Mucosa of gallbladder (tissue), 1 donor: ENCODE measurements at places on chromosomes 11 and 22. TPM values are rescaled to one million over a fixed set of nuclear protein-coding genes. Genes with fewer than 3 reads are reported as not detected.
A peak's percentile ranks its signal among the peaks of the same experiment; 100 is the strongest.

Gene RASSF10
- 15.9 TPM for total RNA-seq

Gene FGF4
- not detected for total RNA-seq

Gene SLC1A2
- total RNA-seq: 0.58 TPM

Gene MS4A1
- 0.60 TPM for total RNA-seq

Gene CHRM1
- total RNA-seq: 0.09 TPM

Gene SLC15A3
- 23.2 TPM for total RNA-seq

Gene PKDREJ
- total RNA-seq: 0.32 TPM

Gene TUT1
- total RNA-seq: 26.2 TPM

Gene DERL3
- 6.2 TPM for total RNA-seq

Gene OR10A4
- not detected for total RNA-seq

Gene OR5F1
- not detected for total RNA-seq

Gene OR8A1
- not detected for total RNA-seq

Gene FBLN1
- total RNA-seq: 427 TPM

Gene OR2D2
- total RNA-seq: not detected

Gene FAM180B
- total RNA-seq: 0.14 TPM

Gene MYBPC3
- total RNA-seq: not detected

Gene PTPN5
- total RNA-seq: 0.43 TPM

Gene OR52E8
- total RNA-seq: not detected

Gene SLC25A18
- total RNA-seq: 0.92 TPM

- DNase-seq: no peak
These were observed 25.3 kb downstream of the PPM1F start for GRCh38 chr22:21927174-21927823.

- no peak for DNase-seq
These were observed 20.8 kb downstream of the TUBGCP6 start for GRCh38 chr22:50224071-50224470.

GRCh38 chr11:34682825-34683224, 61.9 kb downstream of the EHF start:
- no peak for DNase-seq

- DNase-seq: no peak
These were observed 28.8 kb downstream of the NRXN2 start for GRCh38 chr11:64694026-64694755.

GRCh38 chr11:56819916-56820315, 71.4 kb upstream of the OR9G4 start:
- DNase-seq: no peak

DNA sequence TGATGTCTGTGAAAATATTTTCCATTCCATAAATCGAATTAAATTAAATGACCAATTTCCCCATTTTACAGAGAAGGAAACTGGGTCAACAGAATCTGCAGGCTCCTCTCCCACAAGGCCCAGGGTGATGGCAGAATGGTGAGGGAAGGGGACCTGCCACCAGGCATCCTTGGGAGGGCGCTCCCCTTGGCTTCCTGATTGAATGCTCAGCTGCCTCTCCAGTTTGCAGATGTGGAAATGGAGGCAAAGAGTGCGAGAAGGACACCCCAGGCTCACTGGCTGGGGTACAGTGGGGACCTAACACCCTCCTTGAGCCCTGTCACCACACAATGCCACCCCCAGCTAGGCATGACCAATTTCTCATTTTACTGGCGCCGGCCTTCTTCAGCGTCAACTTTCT, 28.5 kb upstream of the CSNK1E start:
- DNase-seq: peak; percentile 7

- no peak for DNase-seq
These were observed 1339.5 kb downstream of the BRD1 start for GRCh38 chr22:48488149-48488551.

DNA sequence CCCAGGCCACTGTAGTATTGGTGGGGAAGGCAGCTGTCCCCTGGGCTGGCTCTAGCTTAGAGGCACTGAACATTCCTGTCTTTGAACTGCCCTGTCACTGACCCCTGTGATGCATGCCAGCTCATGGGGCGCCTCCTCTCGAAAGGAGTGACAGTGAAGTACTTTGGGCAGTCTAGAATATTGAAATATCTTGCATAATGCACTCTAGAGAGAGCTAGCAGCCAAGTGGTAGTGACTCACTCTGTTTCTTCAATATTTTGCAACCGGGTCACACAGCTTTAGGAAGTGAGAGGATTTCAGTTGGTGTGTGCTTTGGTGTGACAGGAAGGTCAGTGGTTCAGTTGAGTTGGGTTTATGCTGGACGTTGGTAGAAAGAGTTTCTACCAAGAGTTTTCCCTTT, 35.5 kb upstream of the ST14 start:
- peak; percentile 54 for DNase-seq

- no peak for DNase-seq
These were observed 31.6 kb upstream of the ME3 start for GRCh38 chr11:86703987-86704386.

DNA sequence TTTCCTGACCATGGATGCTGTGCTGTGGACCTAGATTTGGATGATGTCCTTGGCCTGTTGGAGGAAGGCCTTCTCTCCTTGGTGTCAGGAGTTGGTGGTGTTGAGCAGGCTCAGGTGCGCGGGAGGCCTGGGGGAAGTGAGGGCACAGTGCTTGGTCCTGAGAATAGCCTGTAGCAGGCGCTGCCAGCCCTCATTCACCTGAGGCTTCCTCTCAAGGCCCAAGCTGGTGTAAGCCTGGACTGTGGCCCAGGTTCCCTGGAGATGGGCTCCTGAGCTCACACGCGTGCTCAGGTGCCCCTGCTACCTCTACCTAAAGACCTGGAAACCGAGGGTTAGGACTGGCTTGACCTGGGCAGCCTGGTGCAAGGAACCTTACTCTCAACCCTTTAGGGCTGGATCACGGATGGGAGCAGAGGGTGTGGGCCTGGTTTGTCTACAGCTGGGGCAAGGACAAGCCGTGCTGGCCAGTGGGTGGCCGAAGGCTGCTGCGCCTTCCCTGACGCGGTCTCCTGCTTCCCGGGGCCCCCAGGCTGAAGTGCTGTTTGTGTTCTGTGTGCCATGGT, 7.8 kb upstream of the GRAMD4 start:
- no peak for DNase-seq

DNA sequence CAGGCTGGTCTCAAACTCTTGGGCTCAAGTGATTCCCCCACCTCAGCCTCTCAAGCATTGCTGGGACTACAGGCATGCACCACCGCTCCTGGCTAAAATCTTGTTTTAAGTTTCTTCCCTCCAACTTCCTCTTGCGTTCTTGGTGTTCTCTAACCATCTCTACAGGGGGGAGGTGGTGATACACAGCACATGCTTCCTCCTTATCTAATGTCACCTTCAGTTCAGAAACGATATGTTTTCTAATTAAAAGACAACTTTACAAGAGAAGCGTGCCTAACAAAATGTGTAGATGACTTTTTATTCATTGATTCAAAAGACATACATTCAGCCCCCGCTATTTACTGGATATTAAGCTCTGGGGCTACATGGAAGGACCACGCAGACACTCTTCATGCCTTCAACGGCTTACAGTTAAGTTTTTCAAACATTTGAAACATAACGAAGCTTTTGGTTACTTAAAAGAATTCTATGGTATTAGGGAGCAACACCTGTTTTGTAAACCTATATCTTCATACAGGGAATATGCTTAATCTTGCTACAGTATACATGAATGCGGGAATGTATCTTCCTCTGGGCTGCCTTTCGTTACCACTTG, 933 bp upstream of the DLAT start:
- DNase-seq: no peak

DNA sequence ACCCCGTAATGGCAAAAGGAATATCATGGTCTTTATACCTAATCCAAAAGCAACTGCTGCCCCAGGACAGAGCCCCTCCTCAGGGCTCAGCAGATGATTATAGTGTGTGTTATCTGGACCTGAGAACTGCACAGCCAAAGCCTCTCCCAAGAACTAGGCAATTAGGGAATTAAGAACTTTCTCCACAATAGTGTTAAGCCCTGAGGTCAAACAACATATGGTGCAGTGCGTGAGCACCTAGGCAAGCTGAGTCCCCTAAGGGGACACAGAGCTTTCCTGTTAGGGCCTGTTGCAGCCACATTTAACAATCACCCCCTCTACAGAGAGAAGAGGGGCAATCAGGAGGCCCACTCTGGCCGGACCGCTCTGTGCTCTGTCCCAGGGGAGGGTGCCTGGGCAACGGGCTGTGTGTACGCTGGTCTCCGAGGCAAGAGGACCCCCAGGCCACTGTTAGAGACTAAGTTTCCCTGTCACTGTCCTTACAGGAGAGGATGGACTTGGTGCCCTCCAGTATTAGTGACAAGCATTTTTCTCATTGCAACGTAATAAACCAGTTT, 1.4 kb upstream of the KCNJ5 start:
- DNase-seq: no peak

- no peak for DNase-seq
These were observed 39.4 kb upstream of the RTL6 start for GRCh38 chr22:44537467-44537866.

DNA sequence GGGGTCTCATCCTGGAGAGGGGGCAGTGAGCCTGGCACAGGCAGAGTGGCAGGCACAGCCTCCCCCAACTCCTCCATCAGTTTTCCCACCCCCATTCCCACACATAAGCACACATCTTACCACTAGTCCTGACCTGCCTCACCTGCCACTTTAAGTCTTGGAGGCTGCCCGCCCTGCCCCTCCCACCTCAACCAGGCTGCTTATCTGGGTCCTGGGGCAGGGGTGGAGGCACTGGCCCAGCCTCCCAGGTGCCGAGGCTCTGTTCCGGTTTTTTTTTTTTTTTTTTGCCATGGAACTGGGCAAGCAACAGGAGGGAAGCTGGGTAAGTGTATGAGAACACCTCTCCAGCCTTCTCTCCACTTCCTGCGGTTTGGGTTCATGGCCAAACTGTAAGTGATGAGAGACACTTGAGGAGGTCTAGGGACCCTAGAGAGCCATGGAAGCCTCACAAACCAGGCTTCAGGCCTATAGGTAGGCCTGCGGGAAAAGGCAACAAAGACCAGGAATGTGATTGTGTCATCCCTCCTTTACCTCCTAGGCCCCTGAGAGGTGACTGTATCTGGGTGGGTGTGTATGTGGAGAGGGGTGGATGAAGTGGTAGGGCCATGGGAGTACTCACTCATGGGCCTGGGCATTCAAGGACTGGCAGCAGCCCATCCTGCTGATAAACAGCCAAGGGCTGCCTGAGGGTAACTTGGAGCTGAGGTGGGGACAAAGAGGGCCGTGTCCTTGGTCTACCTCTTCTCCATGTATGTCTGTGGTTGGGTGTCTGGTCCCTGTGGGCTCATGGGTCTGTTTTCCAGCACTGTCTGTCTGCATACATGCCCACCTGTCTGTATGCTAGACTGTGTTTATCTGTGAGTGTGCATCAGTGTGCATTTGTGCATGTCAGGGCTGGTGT, 22.6 kb downstream of the PHLDB1 start:
- no peak for DNase-seq

- DNase-seq: no peak
These were observed 70.1 kb downstream of the LIF start for GRCh38 chr22:30176431-30176830.

GRCh38 chr11:106625566-106625965, 392.7 kb downstream of the GUCY1A2 start:
- DNase-seq: no peak

GRCh38 chr11:62122076-62122475, 1.7 kb upstream of the INCENP start:
- no peak for DNase-seq

GRCh38 chr22:43835736-43836135, 23.6 kb upstream of the EFCAB6 start:
- no peak for DNase-seq

- no peak for DNase-seq
These were observed 22.9 kb upstream of the CARS1 start for GRCh38 chr11:3080104-3080503.

- no peak for DNase-seq
These were observed 95.0 kb downstream of the PDE2A start for GRCh38 chr11:72578991-72579815.

GRCh38 chr11:132631989-132632388, 900.3 kb downstream of the OPCML start:
- DNase-seq: no peak

- no peak for DNase-seq
These were observed 4.5 kb upstream of the NEFH start for GRCh38 chr22:29475550-29475949.

GRCh38 chr11:35126000-35126878, 12.7 kb upstream of the CD44 start:
- DNase-seq: no peak

DNA sequence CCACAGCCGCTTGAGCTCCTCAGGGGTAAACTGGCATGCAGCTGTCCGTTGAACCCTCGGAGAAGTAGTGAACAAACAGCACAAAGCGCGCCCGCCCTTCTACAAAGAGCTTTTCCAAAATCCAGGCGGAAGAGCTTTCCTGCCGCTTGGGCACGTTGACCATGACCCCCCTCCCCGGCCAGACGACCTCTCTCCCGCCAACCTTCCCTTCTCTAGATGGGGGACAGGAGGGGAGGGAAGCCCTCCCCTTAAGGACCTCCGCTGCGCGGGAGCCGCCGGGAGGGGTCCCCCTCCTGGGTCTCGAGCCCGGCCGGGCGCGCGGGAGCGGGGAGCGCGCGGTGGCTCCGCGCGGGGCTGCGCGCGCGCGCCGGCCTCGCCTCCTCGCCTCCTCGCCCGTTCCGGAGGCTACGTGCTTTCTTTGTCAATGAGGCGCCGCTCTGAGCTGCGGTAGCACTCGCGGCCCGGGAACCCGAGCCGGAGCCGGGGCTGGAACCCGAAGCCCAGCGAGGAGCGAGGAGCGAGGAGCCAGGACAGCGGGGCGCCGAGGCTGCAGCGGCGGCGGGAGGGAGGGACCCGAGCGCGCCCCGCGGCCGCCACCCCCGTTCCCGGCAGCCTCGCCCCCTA, 118.6 kb downstream of the HIPK3 start:
- no peak for DNase-seq

- no peak for DNase-seq
These were observed 83.9 kb downstream of the ETS1 start for GRCh38 chr11:128503245-128503991.

DNA sequence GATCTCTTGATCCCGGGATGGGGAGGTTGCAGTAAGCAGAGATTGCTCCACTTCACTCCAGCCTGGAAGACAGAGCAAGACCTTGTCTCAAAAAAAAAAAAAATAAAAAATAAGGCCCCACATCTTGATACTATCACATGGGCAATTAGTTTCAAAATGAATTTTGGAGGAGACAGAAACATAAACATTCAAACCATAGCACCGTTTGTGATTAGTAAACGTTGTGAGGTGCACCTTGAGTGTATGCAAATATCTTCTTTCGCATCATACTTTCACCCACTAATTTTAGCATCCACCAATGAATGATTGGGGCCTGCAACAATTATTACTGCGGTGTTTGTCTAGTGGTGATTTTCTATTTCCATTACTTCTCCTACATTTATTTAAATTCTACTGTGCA, 11.0 kb upstream of the SPDYC start:
- DNase-seq: no peak

DNA sequence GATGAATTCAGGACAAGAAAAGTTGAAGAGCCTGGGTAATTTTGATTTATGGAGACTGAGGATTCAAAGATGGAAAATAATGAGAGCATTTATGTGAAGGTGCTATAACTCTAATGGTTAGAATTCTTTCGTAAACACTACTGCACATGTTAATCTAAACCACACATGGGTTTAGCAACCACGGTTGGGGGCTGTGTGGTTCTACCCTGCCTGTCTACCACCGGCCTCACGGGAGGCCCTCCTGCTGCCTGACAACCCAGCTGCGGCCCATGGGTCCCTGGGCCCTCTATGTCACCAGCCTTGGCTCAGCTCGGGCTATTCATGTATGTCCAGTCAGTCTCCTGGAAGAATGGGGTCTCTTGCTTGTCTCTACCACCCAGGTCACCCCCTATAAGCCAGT, 68.5 kb upstream of the ARFGAP3 start:
- no peak for DNase-seq
